ENCODE measurements at places on chromosomes 5 and 9. TPM values are rescaled to one million over a fixed set of nuclear protein-coding genes. Genes with fewer than 3 reads are reported as not detected.

The PHF2 gene
- 7.7 TPM for total RNA-seq

The PHF19 gene
- 76.3 TPM for total RNA-seq

The SPAAR gene
- total RNA-seq = 4.1 TPM

The IFNA21 gene
- total RNA-seq = not detected

The GCNT4 gene
- total RNA-seq = 4.0 TPM

The DNAJC18 gene
- 3.8 TPM for total RNA-seq

DNA sequence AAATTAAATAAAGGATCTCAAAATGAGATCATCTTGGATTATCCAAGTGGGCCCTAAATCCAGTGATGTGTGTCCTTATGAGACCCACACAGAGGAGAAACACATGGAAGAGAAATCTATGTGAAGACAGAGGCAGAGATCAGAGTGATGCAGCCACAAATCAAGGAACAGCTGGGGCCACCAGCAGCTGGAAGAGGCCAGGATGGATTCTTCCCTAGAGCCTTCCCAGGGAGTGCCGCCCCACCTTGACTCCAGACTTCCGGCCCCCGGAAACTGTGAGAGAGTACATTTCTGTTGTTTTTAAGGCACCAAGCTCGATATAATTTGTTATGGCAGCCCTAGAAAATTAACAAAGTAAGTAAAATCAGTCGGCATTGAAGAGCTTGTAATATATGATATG, 286.9 kb downstream of the FBXL7 start:
- DNase-seq = no peak
- no peak overlapping the region for H3K4me3 ChIP-seq
- H3K27ac ChIP-seq = peak overlapping the region; percentile 21
- H3K36me3 ChIP-seq = no peaks in the 10 kb centered on the region

DNA sequence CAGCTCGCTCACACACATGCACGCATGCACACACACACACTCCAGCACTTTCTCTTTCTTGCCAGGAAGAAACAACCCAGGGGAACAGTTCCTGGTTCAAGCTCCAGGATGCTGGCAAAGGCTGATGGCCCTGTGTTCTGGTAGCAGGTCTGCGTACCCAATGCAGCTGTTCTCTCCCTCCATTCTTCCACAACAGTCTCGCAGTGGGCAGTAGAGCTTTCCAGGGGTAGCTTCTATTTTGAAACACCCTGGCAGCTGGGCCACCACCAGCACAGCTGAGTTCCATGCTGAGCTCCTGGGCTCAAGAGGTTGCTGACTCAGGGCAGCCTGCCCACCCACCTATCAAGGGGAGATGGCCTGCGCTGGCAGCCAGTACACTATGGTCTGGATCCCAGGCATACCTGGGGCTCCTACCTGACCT, 4.7 kb downstream of the VDAC1 start:
- DNase-seq = no peak
- no peaks in the 10 kb centered on the region for H3K27me3 ChIP-seq
- no peaks in the 10 kb centered on the region for H3K36me3 ChIP-seq
- H3K4me1 ChIP-seq = no peaks in the 10 kb centered on the region
- H3K4me3 ChIP-seq = no peak overlapping the region
- no peak overlapping the region for H3K27ac ChIP-seq

DNA sequence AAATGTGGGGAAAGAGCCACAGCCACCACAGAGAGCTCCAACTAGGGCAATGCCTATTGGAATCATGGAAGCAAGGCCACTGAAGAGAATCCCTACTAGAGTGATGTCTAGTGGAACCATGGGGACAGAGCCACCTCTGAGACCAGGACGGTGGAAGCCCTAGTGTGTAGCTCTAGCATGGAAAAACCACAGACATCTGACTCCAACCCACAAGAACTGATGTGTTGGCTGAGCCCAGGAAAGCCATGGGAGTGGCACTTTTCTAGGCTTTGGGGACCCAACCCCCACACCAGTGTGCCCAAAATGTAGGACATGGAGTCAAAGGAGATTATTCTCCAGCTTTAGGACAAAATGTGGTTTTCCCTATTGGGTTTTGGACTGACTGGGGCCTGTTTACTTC, 721.9 kb downstream of the BRINP1 start:
- H3K36me3 ChIP-seq = no peaks in the 10 kb centered on the region
- H3K27ac ChIP-seq = no peak overlapping the region
- no peaks in the 10 kb centered on the region for H3K4me1 ChIP-seq
- H3K4me3 ChIP-seq = no peak overlapping the region

DNA sequence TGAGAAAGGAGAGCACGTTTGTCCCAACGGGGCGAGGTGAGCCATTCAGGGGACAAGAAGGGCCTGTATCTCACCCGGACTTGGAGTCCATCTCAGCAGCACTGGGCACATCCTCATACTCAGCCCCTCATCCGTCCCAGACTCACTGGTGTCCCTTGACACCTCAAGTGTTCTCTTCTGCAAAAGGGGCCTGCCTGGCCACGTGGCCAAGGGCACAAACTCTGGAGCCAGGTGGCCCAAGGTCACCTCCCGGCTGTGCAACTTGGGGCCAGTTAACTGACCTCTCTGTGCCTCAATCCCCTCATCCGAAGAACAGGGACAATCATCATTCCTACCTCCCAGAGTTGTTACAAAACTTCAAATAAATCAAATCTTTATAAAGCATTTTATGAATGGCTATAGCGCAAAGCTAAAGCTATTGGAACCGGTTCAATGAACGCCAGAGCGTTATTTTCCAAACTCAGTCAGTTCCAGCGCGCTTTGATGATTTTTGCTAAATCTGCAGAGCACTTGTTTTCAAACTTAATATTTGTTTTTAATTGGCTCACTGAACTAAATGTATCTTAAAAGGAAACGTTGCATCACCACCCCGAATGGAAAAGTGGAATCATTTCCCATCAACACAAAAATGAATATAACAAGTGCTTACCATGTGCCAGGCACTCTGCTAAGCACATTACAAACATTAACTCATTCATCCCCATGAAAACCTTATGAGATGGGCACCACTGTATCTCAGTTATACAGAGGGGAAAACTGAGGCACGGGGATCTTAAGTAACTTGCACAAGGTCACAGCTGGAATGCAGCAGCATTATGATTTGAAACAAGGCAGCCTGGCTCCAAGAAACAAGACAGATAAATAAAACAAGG, 49.3 kb downstream of the DUSP1 start:
- peak; percentile 78 for DNase-seq
- H3K27ac ChIP-seq = peak overlapping the region; percentile 8
- H3K4me1 ChIP-seq = peaks cover 4% of the 10 kb centered on the region
- no peaks in the 10 kb centered on the region for H3K27me3 ChIP-seq

DNA sequence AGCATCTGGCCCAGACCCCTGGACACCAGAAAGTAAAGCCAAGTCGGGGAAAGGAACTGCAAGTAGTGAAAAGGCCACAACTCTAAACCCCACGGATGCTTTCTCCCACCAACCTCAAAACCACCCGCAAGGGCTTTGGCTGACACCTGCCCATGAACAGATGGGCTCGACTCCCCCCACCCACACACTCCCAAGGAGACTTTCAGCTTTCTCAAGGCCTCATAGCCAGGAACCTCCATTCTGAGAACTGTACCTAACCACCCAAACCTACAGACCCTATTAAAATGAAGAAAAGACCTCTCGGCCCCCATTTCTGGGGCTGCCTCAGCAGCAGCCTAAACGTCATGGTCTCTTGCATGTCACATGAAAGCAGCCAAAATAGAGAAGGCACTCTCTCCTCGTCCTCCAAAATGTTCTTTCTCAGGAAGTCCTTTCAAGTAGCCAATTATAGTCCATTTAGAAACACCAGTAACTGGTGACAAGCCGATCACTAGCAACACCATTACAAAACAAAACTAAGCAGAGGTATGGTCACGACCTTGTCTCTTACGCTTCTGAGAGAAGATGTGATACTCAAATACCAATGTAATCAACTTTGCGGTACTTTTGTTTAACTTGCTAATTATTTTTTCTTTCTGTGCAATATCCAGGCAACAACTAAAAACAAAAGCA, 2.9 kb downstream of the B4GALT1 start:
- peaks cover 42% of the 10 kb centered on the region for H3K4me1 ChIP-seq
- no peak for DNase-seq
- no peaks in the 10 kb centered on the region for H3K36me3 ChIP-seq
- peak overlapping the region; percentile 0 for H3K4me3 ChIP-seq
- H3K27me3 ChIP-seq = no peaks in the 10 kb centered on the region

- H3K4me3 ChIP-seq = no peak overlapping the region
- no peaks in the 10 kb centered on the region for H3K4me1 ChIP-seq
- H3K36me3 ChIP-seq = no peaks in the 10 kb centered on the region
- no peak for DNase-seq
- no peaks in the 10 kb centered on the region for H3K27me3 ChIP-seq
- H3K27ac ChIP-seq = no peak overlapping the region
Observed at GRCh38 chr5:84274585-84275468, 109.9 kb downstream of the EDIL3 start.

DNA sequence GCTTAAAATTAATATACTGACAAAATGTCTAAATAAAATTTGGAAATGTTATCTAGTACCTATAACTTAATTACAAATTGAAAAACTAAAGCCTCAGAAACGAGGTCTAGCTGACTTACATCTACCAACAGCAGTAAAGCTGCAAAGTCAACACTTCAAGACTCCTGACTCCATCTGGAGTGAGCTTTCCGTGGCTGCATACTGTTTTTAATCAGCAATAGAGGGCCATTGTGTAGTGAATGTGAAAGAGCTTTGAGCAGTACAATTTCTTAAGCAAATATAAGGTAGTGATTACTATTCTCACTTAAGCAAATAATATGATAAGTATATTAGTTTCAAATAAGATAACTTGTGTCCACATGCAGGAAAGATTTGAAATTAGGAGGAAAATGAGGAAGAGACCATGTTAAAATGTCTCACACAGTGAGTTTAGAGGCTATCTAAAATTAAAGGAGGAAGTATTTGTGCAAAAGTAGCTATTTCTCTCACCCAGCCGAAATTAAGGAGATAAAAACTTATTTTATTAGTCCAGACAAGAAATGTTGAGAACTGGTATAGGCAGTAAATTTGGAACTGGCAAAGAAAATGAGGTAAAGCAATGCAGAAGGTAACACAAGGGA, 6.4 kb downstream of the SPINK6 start:
- DNase-seq = no peak
- no peaks in the 10 kb centered on the region for H3K27me3 ChIP-seq
- no peaks in the 10 kb centered on the region for H3K4me1 ChIP-seq

GRCh38 chr5:72184408-72184807, 77.1 kb downstream of the MAP1B start:
- no peaks in the 10 kb centered on the region for H3K4me1 ChIP-seq
- DNase-seq = no peak
- no peaks in the 10 kb centered on the region for H3K27me3 ChIP-seq
- H3K4me3 ChIP-seq = no peak overlapping the region
- no peak overlapping the region for H3K27ac ChIP-seq

GRCh38 chr5:65086234-65086890, 317.6 kb downstream of the CWC27 start:
- H3K4me1 ChIP-seq = no peaks in the 10 kb centered on the region
- no peak overlapping the region for H3K27ac ChIP-seq
- H3K4me3 ChIP-seq = no peak overlapping the region
- no peak for DNase-seq
- H3K36me3 ChIP-seq = no peaks in the 10 kb centered on the region
- no peaks in the 10 kb centered on the region for H3K27me3 ChIP-seq

- no peak overlapping the region for H3K27ac ChIP-seq
- no peak overlapping the region for H3K4me3 ChIP-seq
- H3K36me3 ChIP-seq = no peaks in the 10 kb centered on the region
- no peaks in the 10 kb centered on the region for H3K4me1 ChIP-seq
- DNase-seq = no peak
Observed at GRCh38 chr5:16784843-16785791, 151.0 kb downstream of the MYO10 start.

- H3K27ac ChIP-seq = no peak overlapping the region
- no peaks in the 10 kb centered on the region for H3K36me3 ChIP-seq
- no peaks in the 10 kb centered on the region for H3K4me1 ChIP-seq
- DNase-seq = no peak
- H3K4me3 ChIP-seq = no peak overlapping the region
Observed at GRCh38 chr5:168749391-168750100, 170.4 kb upstream of the PANK3 start.

GRCh38 chr9:130189840-130190239, 17.6 kb downstream of the NCS1 start:
- H3K4me1 ChIP-seq = no peaks in the 10 kb centered on the region
- DNase-seq = no peak
- no peaks in the 10 kb centered on the region for H3K36me3 ChIP-seq
- no peak overlapping the region for H3K4me3 ChIP-seq
- no peaks in the 10 kb centered on the region for H3K27me3 ChIP-seq

DNA sequence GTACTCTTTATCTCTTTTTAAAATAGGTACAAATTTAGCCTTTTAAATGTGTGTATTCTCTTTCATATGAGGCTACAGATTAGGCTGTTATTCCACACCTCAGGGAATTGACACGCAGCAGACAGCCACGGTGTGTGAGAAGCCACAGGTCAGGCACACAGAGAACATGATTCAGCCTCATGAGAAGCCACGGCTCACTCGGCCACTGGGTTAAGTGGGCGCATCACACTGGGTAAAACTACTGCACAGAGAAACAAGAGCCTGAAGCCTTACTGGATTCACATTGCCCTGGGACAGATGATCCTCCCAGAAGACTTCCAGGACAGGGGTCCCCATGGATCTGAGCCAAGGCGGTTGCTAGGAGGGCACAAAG, 28.2 kb downstream of the LPCAT1 start:
- no peaks in the 10 kb centered on the region for H3K4me1 ChIP-seq
- H3K36me3 ChIP-seq = no peaks in the 10 kb centered on the region
- DNase-seq = no peak
- no peaks in the 10 kb centered on the region for H3K27me3 ChIP-seq
- no peak overlapping the region for H3K4me3 ChIP-seq

DNA sequence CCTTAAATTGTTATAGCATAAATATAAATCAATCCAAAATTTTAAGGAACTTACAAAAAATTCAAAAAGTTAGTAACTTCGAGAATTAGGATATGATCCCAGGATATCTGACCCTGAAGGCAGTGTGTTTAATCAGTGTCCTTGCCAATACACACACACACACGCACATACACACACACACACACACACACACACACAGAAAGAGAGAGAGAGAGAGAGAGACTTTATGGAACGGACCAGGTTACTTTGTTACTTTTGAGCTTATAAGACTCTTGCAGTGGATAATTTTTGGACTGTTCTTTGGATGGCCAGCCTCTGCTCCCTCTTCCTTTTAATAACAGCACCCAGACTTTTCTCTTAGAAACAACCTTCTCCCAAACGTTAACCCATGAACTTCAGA, 322.9 kb downstream of the NFIB start:
- H3K4me1 ChIP-seq = no peaks in the 10 kb centered on the region
- H3K27me3 ChIP-seq = no peaks in the 10 kb centered on the region
- no peak overlapping the region for H3K4me3 ChIP-seq
- no peak overlapping the region for H3K27ac ChIP-seq
- H3K36me3 ChIP-seq = no peaks in the 10 kb centered on the region

DNA sequence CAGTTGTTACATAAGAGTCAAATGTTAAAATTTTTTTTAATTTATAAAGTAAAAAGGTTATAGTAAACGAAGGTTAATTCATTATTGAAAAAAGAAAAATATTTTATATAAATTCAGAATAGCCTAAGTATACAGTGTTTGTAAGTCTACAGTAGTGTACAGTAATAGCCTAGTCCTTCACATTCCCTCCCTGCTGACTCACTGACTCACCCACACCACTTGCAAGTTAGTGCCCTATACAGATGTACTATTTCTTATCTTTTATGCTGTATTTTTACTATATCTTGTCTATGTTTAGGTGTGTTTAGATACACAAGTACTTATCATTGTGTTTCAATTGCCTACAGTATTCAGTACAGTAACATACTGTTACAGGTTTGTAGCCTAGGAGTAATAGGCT, 57.6 kb downstream of the MAMDC2 start:
- peak overlapping the region; percentile 54 for H3K27ac ChIP-seq
- no peaks in the 10 kb centered on the region for H3K36me3 ChIP-seq
- H3K27me3 ChIP-seq = no peaks in the 10 kb centered on the region
- H3K4me3 ChIP-seq = no peak overlapping the region
